ENCODE measurements at places on chromosomes 3 and 15.

GRCh38 chr3:83807511-83807910, 1151.3 kb upstream of the CADM2 start:
- no peak for DNase-seq

DNA sequence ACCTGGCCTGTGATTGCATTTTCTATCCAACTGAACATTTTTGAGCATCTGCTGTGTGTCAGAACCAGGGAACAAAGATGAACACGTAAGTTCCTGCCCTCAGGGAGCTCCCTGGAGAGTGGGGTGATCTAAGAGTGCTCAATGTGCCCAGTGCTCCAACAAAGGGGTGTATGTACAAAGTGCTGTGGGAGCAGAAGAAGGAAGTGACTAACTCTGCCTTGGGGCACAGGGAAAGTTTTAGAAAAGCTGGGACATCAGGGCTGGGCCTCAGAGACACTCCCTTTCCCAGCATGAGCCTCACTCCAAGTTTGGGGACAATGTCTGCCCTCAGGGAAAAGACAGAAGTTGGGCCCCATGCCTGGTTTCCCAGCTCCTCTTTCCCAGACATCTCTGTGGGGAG, 27.6 kb upstream of the BNC1 start:
- DNase-seq, result no peak

- DNase-seq, result no peak
Measured at GRCh38 chr15:38030609-38031008, 96.2 kb downstream of the TMCO5A start.

DNA sequence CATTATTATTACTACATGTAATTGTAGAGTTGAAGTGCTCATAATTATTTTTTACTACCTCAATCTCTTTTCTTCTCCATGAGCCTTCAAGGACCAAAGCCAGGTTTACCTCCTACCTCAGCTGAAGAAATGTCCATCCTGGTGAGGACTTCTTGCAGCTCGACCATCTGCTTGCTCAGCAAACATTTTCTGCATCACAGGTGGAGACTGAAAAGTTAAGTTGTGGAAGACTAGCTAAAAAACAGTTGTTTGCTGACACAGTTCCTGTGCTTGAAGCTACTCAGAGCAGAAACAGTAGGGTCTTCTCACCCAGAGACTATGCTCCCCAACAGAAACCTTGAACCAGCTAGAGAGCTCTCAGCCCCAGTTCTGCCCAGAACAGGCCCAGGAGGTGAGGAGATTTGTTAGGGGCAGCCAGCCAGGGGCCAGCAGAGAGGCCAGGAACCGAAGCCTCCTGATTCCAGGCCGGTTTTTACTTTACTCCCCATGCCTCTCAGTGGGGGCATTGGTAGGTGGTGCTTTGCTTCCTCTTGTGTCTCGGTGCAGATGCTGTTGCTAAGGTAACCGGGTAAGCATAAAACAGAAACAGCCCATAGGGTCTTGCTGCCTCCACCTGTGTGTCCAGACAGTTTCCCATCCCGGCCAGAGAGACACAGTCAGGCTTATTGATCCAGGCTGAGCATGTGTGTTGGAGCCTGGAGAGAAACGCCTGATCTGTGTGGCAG, 54.9 kb downstream of the CCNL1 start:
- no peak for DNase-seq

- DNase-seq, result no peak
Measured at GRCh38 chr15:36921484-36922091, 178.8 kb downstream of the MEIS2 start.

GRCh38 chr3:66499881-66500575, 794 bp downstream of the LRIG1 start:
- peak; percentile 20 for DNase-seq

- no peak for DNase-seq
Measured at GRCh38 chr3:180048103-180048502, 11.4 kb upstream of the PEX5L start.

GRCh38 chr3:123725652-123726400, 141.0 kb upstream of the HACD2 start:
- no peak for DNase-seq

- DNase-seq, result peak; percentile 8
Measured at GRCh38 chr15:61906961-61907752, 153.1 kb downstream of the VPS13C start.

- DNase-seq, result no peak
Measured at GRCh38 chr3:123081718-123082369, 15.0 kb downstream of the PDIA5 start.

DNA sequence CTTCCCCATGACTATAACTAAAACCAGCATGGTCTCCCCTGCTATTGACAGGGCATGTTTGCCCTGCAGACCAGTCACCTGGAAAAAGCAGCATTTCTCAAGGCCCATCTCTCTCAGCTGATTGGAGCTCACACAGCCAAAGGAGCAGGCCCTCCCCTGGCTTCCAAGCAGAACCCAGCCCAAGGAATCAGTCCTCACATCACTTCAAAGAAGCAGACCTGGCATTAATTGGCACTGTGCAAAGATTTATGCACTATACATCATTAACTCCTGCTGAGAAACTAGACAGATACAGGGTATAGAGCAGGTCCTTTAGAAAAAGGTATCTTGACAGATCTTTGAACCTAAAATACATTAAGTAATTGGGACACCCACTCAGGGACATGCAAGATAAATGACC, 323.8 kb upstream of the PPP2R3A start:
- DNase-seq, result no peak

DNA sequence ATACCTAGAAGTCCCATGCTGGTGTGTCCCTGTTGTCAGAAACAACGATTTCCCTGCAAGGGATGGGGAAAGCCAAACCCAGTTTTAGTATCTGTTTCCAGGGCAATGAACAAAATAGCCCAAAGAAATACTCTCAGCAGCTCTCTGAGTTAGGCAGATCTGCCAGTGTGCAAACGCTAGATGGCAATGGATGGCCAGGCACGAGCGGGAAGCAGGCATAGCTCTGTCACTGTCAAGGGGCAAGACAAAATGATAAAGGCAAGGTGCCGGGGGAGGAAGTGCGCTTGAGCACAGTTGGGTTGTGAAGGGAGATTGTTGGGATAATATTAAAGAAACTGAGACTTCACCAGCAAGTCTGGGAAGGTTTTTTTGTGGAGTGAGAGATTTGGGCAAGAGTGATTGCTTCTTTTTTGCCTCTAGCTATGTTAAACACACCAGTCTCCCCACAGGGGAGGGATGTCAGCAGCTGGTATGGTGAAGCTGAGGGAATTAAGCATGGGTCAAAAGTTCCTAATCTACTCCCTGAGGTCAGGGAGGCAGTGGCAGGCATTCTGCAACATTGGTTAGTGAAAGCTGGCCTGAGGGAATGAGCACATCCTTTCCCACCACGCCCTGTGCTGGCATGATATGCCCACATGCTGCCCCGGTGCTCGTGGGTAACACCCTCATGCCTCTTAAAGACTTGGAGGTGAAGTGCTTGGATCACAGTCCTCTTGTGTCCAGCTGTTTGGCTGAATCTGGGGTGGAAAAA, 117.5 kb downstream of the PDCD6IP start:
- DNase-seq, result peak; percentile 8

DNA sequence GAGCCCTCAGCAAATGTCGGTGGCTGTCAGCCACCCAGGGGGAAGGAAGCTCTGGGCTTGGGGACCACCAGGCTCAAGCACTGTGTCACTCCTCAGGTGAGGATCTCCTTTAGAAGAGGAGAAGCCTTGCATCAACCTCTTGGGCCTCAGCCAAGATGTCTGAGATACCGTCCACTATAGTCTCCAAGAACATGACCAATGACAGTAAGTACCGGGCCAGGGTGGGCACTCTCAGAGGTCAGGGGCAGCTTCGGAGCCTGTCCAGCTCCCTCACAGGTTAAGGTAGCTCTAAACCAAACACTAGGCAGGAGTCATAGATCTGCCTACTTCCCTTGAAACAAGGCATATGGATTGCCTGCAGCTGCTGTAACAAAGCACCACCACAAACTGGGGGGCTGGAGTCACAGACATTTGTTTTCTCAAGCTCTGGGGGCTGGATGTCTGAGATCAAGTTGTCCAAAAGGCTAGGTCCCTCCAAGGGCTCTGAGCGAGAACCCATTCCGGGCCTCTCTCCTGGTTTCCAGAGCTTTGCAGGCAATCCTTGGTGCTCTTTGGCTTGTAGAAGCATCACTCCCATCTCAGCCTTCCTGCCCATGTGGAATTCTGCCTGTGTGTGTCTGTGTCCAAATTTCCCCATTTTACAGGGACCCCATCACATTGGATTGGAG, 1.3 kb downstream of the CFAP100 start:
- DNase-seq, result no peak

DNA sequence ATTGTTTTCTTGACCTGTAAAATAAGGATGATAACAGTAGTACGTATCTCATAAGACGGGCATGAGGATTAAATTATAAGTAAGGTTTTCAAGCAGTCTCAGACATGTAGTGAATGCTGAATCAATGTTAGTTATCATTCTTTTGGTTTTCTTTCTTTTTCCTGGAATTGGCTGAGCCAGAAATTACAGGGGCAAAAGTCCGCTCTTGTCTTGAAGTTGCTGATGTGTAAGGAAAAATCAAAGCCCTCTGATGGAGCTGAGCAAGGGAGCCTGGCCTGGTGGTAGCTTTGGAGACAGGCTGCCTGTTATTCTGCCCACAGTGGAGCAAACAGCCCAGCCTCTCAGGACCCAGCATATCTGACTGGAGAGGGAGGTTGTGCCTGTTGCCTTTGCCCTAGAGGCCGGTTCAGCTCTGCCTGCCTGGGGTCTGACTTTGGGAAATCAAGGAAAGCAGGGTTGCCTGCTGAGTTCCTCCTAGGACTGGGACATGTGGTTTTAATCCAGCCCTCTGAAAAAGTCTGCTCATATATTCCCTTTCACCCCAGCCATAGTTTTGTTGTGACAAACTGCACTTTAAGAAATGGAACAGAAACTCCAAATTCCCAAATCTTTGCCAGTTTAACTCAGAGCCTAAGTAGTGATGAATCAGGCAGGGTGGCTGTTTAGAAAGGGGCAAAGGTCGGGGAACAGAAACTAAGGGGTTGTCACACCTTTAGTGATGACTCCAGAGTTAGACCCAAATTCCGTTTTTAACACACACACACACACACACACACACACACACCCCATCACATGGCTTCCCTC, 40.1 kb downstream of the GASK1A start:
- DNase-seq, result no peak

- no peak for DNase-seq
Measured at GRCh38 chr15:100208921-100209603, 132.7 kb downstream of the ADAMTS17 start.

DNA sequence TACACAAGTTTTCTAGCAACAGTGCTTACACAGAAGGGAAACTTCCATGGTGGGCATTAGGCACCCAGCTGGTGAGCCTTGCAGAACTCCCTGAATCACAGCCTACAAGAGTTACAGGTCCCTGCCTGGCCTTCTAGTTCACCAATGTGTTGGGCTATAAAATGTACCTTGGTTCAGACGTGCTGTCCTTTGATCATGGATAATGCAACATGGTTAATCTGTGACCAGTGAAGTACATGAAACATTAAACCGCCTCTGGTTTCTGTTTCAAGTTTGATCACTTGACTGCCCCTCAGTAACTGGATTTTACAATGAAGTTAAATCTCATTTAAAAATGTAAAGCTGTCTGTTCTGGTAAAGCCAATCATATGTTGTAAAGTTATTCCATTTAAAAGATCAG, 51.8 kb downstream of the FMN1 start:
- DNase-seq, result no peak

GRCh38 chr3:132721479-132722164, 587 bp downstream of the NPHP3 start:
- peak; percentile 65 for DNase-seq

- peak; percentile 46 for DNase-seq
Measured at GRCh38 chr3:188431553-188431952, 277.6 kb downstream of the LPP start.

GRCh38 chr3:111967068-111967467, 11.8 kb upstream of the ABHD10 start:
- no peak for DNase-seq

DNA sequence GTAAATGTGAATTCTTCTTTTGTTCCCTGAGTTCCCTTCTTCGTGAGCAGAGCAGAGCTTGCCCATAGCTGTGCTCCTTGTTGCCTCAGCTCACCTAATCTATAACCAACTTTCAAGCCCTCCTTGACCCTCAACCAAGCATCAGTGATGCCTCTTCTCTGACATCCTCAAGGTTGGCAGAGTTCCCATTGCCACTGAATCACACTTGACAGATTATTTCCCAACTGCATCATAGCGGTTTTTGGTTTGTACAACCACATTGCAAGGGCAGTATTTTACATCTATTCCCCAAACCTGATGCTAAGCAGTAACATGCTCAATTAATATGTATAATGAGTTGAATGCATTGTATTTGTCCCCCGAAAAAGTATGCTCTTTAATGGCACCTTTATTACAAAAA, 133.0 kb upstream of the SNTN start:
- peak; percentile 51 for DNase-seq

GRCh38 chr15:84816694-84817465, at the start of gene ALPK3:
ALPK3 (plus strand) TSS chr15:84817356; CDS start chr15:84817453, 97 bp downstream.
- DNase-seq, result no peak

DNA sequence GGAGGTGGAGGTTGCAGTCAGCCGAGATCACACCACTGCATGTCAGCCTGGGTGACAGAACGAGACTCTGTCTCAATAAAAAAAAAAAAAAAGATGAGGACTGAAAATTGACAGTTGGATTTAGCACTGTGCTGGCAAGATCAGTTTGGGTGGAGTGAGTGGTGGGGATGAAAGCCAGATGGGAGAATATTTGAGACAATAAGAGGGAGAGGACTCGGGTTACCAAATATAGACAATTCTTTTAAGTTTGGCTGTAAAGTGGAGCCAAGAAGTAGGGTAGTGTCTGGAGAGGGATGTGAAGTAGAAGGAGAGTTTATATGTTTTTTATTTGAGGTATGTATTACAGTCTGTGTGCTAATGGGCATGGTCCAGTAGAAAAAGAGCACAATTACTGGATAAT, 20.4 kb downstream of the TMOD3 start:
- no peak for DNase-seq

DNA sequence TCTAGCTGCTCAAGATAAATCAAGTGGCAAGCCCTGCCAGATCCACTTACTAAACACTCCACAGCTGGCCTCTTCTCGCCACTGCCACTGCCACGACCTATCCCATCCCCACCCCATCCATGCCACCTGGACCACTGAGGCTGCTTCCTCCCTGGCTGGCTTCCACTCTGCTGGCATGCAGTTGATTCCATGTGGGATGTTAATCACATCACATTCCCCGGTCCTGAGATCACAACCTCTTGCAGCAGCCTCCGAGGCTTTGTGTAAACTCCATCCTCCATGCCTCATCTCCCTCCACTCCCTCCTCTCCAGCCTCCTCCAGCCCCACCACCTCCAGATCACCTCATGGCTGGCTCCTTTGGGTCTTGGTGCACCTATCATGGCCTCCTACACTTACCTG, 7.7 kb downstream of the NCKIPSD start:
- DNase-seq, result peak; percentile 42

DNA sequence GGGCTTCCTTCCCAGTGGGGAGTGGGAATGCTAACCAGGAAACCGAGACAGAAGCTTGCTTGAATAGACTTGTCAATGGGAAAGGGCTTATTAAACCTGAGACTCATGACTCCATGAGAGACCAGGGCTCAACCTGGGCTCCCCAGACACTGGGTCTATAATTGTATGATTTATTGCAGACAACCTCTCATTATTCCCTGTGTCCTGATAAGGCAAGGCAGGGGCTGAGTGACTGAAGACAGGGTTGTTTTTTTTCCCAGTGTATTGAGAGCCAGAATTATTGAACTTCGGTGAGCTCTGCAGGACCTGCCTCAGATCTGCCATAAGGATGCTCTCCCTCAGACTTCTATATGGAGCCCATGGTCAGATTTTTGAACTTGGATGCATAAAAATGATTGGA, 79.5 kb upstream of the KLHL25 start:
- no peak for DNase-seq

- DNase-seq, result peak; percentile 64
Measured at GRCh38 chr3:191476066-191476772, 15.3 kb downstream of the PYDC2 start.

- no peak for DNase-seq
Measured at GRCh38 chr3:178538056-178538455, 1.8 kb downstream of the KCNMB2 start.
